ENCODE measurements at places on chromosomes 5 and 9.

DNA sequence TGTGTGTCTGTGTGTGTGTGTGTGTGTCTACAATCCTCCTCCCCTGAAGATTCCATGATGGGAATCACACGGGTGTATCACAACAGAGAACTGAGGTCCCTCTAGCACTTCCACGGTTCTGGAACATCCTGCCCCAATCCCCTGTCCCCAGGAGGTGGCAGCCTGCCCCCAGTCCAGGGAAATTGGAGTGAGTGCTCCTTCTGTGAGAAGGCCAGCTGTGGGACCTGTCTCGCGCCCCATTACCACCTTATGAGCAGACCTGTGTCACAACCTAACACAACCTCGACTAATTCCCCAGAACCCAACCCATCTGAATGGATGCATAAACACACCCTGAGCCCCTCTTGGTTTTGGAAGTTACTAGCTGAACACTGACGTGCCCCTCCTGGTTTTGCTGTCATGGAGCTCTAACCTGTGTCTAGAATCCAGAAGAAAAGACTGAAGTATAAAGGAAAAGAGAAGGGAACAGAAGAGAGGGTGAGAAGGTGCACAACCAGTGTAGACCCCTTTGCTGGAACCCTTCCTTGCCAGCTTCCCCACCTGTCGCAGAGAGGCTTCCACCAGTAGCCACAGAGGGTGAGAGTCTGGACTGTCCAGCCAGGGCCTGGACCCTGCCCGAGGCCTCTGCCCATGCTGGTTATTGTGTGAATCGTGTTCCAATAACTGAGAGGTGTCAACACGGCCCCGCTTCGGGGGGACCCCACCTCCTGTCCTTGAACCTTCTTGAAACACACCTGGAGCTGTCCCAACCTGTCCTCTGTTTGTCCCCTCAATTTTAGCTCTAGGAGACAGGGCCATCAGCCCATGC lies 3.4 kb downstream of the BTNL9 start:
- no peak for DNase-seq

DNA sequence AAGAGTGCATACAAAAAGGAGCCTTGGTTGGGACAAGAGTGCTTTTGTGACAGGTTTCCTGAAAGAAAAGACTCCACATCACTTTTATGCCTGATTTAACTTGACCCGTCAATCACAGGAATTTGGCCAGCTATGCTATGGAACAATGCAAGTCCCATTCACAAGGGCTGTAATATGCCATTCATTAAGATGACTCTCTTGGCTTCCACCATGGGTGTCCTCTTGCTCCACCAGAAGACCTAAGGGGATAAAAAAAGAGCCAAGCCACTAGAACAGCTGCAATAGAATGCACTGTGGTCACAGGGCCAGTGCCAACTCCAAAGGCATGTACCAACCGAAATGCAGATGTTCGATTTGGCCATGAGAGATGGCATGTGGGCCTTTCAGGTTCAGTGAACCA lies 480.1 kb upstream of the MPDZ start:
- no peak for DNase-seq

DNA sequence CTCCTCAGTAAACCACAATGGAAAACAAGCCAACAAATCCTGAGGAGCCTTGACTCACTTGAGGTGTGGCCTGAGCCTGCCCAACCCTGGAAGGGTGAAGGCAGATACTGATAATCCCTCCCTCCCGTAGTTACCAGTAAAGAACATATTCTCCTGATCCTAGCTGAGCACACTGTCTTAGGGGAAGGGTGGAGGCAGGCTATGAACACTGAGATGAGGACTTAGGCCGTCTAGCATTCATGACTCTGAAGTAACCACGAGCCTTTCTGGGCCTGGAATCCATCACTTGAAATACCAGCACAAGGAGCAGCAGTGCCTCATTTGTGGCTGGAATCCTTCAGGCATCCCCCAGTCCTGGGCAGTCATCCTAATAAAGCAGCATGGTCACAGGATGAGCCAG lies 124.5 kb upstream of the PRLR start:
- DNase-seq, result no peak

- no peak for DNase-seq
These were observed 41.3 kb downstream of the RAPGEF1 start for GRCh38 chr9:131698618-131698985.

DNA sequence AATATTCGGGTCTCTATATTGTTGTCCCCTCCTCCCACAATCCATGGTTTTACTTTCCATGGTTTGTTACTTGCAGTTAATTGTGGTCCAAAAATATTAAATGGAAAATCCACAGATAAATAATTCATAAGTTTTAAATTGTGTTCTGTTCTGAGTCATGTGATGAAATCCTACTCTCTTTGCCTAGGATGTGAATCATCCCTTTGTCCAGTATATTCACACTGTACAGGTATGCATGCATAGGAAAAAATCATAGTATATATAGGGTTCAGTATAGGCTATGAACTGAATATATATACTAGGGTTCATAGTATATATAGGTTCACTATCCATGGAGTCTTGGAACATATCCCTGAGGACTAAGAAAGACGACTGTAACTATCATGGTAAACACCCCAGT lies 19.6 kb downstream of the INSYN2B start:
- no peak for DNase-seq

GRCh38 chr5:34533582-34534522 lies 122.3 kb upstream of the RAI14 start:
- DNase-seq, result no peak

DNA sequence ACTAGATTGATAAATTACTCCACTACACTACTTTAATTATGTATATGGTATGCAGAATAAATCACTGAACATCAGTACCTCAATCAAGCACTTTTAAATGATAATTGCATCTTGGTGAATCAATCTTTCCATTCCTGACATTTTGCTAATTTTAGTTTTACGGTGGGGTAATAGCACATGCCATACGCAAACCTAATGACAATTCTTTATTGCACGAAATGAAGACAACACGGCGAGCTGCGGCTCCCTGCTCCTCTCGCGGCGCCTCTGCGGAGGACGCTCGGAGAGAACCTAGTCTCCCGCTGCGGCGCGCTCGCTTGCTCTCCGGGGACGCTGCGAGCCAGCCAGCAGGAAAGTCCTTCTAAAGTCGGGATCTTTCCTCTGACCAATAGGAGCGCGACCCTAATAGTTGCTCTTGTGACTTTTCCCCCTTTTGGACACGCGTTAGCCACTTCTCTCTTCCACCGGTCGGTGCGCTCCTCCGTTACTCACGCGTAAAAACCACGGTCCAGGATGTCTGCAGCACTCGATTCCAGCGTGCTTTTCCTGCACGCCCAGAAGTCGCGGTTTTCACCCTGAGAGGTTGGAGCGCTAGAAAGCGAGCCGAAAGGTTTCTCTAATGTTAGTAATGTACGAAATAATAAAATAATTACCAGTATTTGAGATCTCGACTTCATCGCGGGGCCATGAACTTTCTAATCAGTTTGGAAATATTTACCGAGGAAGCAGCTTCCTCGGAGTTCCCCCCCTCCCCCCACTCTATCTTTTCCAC lies 1.0 kb upstream of the MEF2C start:
- DNase-seq, result peak; percentile 84

GRCh38 chr9:17881371-17881770 lies 302.5 kb downstream of the SH3GL2 start:
- DNase-seq, result no peak

GRCh38 chr9:120886490-120886967 lies 9.5 kb upstream of the PHF19 start:
- DNase-seq, result no peak

- no peak for DNase-seq
These were observed 101.5 kb downstream of the PLCXD3 start for GRCh38 chr5:41408676-41409443.

DNA sequence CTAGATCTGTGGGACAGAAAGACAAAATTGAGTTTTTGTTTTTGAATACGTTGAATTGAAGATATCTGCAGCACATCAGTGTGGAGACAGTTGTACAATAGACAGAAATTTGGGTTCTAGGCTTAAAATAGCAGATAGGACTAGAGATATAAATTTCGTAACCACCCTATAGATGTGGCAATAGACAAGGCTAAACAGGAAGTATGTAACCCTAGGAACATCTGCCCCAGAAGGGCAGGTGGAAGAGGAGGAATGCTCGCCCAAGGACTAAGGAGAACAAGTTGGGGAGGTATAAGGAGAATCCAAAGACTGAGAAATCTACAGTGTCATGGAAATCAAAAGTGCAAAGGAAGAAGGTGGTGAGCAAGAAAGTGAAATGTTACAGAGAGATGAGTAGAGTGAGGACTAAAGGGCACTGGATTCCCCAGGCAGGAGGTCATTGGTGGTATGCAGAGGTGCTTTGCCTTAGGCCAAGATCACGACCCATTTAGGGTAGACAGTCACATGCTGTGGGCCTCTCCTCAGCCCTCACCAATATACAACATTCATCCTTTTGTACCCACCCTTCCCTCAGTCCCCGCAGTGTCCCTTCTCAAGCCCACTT lies 109.1 kb upstream of the ELL2 start:
- no peak for DNase-seq

DNA sequence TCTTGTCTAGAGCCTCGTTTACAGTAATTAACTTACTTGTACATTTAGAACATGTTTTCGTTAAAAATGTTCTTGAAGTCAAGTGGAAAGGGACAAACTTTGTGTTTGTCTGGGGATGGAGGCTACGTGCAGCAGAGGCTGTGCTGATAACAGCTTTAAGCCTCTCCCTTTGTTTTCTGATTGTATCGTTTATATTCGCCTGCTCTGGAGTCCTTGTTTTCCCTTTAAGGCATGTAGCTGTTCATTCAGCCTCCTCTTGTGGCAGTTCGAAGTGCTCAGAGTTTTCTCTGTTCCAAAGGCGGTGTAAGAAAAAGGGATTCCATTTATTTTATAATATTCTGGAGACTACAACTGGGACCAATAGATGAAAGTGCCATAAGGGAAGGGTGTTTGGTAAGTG lies 1.9 kb downstream of the SLC36A1 start:
- no peak for DNase-seq

DNA sequence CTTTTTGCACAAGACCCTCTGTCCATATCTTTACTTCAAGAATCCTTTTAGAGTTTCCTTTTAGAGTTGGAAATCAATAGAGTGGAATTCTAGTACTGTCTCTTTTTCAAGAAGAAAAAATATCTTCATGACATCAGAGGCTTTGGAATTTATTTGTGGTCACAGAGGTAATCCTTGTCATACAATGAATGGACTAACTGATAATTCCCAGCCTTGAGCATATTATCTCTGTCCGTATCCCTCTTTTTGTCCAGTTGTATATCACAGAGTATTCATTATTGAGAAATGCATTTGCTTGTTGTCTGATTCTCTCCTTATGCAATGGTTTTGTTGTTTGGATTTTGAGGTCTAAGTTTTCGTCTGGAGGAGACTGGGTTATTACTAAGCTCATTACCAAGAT lies 82.0 kb upstream of the HAPLN1 start:
- no peak for DNase-seq

GRCh38 chr9:125973547-125973946 lies 226.4 kb downstream of the PBX3 start:
- DNase-seq, result no peak

GRCh38 chr9:110777196-110777875 lies 108.7 kb downstream of the MUSK start:
- peak; percentile 47 for DNase-seq

GRCh38 chr9:33731625-33732024 lies 63.7 kb upstream of the PRSS3 start:
- no peak for DNase-seq

DNA sequence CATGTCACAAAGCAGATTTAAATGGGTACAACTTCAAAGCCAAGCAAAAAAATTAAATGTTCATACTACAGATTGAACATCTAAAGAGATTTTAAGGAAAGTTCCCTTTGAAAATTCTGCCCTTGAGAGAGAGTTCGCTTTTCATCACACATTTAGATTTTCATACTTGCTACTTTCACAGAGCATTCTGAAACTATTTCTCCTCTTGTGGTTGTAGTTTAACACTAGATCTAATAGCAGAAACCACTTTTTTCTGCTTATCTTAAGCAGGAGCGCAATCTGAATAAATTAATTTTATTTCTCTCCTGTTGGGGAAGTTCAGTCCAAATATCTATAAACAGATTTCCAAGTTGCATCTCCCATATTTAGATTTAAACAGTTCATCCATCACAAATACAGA lies 173.3 kb upstream of the RASA1 start:
- no peak for DNase-seq
